ENCODE measurements at places on chromosomes 2 and 18.

DNA sequence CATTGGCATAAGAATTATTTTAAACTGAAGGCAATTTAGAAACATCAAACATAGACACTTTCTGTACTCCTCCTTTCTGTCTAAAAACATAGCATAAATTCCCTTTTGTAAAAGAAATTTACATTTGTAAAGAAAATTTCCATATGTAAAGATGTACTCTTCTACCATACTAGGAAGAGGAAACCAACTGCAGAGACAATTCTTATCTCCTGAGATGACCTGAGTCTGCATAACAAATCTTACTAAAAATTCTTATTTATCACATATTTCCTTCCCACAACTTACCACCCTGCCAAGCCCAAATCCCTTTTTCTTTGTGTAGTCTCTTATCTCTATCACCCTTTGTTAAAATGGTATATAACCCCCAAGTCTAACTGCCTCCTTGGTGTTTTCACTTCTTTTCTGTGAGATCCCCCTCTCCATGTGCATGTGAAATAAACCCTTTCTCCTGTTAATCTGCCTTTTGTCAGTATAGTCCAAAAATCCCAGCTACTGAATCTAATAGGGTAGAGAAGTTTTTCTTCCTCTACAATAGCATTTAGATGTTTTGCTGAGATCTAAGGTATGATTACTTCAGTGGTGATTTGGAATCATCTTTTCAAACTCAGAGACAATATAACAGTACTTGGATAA, 81.0 kb downstream of the CHN1 start:
- no peak for DNase-seq

- DNase-seq = no peak
Observed at GRCh38 chr18:79093986-79094385, 24.8 kb downstream of the ATP9B start.

GRCh38 chr2:20632446-20632990, 18.4 kb downstream of the HS1BP3 start:
- no peak for DNase-seq

DNA sequence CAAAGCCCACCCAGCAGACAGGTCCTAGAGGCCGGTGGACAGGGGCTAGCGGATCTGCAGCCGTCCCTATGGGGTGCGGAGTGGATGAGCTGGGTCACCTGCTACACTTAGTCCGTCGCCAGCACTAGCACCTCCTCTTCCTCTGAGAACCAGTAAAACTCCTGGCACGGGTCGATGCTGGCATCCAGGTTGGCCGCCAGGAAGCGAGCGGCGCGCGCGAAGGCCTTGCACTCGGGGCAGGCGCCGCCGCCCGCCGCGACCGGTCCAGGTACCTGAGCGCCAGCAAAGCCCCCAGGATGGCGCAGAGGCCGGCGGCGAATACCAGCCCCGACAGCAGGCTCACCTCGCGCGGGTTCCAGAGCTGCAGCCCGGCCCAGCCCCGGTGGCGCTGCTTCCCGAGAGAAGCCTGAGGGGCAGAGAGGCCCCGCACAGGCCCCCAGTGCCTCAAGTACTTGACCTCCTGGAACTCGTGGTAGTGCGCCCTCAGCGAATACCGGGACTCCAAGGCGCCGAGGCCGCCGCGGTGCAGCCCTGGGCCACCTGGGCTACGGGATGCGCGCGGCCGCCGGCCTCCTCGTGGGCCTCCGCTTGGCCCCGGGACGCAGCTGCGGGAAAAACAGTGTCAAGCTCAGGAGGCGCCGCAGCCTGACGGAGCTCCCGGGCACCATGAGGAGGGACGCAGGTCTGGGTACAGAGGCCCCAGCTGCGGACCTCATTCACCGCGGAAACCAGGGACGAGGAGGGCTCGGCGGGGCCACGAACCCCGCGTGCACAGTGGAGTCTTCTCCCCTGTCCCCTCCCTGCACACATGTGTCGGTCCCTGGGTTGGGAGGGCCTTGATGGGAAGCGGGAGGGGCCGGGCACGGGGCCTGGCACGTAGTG, 27.5 kb upstream of the ALPP start:
- no peak for DNase-seq

- peak; percentile 20 for DNase-seq
Observed at GRCh38 chr2:196079052-196079451, 10.4 kb upstream of the DNAH7 start.

GRCh38 chr2:167987558-167987957, 259.8 kb downstream of the STK39 start:
- no peak for DNase-seq
